Fibroblast of lung (primary cell): ENCODE measurements at places on chromosomes 3 and 15.

DNA sequence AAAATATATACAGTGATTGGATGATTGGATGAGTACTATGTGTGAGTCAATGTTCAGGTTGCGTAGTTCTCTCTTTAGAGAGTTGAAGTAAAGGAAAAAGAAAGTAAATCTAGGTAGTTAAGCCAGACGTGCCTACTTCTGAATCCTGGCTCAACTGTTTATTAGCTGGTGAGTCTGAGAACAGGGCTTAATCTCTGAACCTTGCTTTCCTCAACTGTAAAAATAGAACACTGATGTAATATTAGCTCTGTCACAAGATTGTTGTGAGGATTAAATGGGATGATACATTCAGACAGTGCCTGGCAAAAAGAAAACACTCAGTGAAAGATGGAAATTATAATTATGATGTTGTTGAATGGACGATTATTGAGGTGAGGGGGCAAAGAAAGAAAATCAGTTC is 413.4 kb downstream of the MAGI1 start:
- H3K4me3 ChIP-seq, result no peak overlapping the region
- H3K27ac ChIP-seq, result no peak overlapping the region
- no peak for DNase-seq

GRCh38 chr3:126711121-126711760 is 7.2 kb downstream of the CHCHD6 start:
- no peak overlapping the region for H3K4me3 ChIP-seq
- DNase-seq, result peak; percentile 61
- H3K4me1 ChIP-seq, result no peaks in the 10 kb centered on the region
- no peak overlapping the region for H3K27ac ChIP-seq
- H3K27me3 ChIP-seq, result no peaks in the 10 kb centered on the region

- H3K27me3 ChIP-seq, result no peaks in the 10 kb centered on the region
- no peaks in the 10 kb centered on the region for H3K36me3 ChIP-seq
- H3K4me3 ChIP-seq, result no peak overlapping the region
Measured at GRCh38 chr15:99502182-99502581, 63.6 kb upstream of the MEF2A start.

DNA sequence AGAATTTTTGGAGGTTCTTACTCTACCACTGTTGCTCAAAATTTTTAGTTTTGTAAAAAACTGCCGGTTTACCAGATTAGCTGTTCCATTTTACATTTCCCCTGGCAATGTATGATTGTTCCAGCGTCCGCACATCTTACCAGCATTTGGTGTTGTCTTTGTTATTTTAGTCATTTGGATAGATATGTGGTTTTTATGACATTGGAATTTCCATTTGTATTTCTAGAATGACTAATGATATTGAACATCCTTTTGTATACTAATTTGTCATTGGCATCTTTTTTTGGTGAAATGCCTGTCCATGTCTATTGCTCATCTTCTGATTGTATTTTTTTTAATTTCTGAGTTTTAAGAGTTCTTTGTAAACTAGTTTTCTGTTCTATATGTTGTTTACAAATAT is 28.5 kb downstream of the LRRC28 start:
- no peaks in the 10 kb centered on the region for H3K27me3 ChIP-seq
- H3K4me3 ChIP-seq, result no peak overlapping the region
- H3K4me1 ChIP-seq, result peaks cover 2% of the 10 kb centered on the region
- no peak overlapping the region for H3K27ac ChIP-seq
- DNase-seq, result no peak

DNA sequence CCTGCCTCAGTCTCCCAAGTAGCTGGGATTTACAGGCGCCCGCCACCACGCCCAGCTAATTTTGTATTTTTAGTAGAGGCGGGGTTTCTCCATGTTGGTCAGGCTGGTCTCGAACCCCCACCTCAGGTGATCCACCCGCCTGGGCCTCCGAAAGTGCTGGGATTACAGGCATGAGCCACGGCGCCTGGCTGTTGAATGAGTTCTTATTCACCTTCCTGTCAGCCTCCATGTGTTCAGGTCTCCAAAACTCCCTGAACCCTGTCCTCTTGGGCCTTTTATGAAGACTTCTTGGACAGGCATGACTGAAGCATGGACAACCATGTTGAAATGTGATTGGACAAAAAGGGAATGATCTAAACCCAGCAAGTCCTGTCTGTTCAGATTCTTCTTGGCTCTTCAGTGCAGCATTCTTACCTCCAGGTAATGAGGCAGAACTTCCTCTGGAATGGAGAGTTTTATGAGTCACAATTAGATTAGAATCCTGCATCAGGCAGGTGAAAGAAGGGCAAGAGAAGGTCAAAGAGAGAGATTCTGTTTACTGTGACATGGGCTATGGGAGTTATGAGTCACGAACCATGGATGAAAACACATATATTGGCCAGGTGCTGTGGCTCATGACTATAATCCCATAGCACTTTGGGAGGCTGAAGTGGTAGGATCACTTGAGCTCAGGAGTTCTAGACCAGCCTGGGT is 23.1 kb upstream of the EIF4A2 start:
- H3K4me1 ChIP-seq, result no peaks in the 10 kb centered on the region
- no peak for DNase-seq
- H3K27ac ChIP-seq, result no peak overlapping the region
- no peak overlapping the region for H3K4me3 ChIP-seq
- H3K36me3 ChIP-seq, result no peaks in the 10 kb centered on the region

- H3K27ac ChIP-seq, result no peak overlapping the region
- peak; percentile 14 for DNase-seq
- peaks cover 2% of the 10 kb centered on the region for H3K4me1 ChIP-seq
- H3K4me3 ChIP-seq, result no peak overlapping the region
- H3K27me3 ChIP-seq, result no peaks in the 10 kb centered on the region
- no peaks in the 10 kb centered on the region for H3K36me3 ChIP-seq
Measured at GRCh38 chr3:128701342-128702212, 24.4 kb upstream of the RAB7A start.

DNA sequence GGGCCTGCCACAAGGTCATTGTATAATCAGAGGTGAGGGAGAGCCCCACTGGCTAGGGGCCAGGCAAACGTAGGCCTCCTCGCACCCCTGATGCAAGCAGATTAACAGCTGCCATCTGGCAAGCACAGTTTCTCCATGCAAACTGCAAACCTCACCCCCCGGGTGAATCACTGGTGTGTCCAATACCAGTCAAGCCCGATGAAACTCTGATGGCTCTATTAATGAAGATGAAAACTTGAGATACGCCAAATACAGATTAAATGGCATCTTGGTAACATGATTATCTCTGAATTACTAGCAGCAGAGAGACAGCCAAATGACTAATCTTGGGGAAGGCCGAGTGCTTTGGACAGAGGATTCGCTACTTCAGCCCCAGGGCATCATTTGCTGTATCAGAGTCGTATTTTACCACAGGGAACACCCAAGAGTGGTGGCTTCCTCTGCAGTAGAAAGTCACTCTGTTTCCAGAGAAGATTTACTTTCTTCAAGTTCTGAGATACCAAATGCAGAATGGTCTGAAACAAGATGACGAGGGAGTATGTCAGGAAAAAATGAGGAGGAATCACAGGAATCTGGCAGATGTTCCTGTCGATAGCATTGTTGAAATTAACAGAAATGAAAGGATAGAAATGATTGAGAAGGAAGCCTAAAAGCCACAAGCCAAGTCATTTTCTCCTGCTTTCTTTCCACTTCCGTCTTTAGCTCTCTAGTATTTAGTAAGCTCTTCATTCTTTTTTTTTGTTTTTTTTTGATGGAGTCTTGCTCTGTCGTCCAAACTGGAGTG is 96.2 kb upstream of the NR2F2 start:
- H3K4me3 ChIP-seq, result no peak overlapping the region
- H3K27me3 ChIP-seq, result no peaks in the 10 kb centered on the region
- H3K36me3 ChIP-seq, result no peaks in the 10 kb centered on the region
- no peak overlapping the region for H3K27ac ChIP-seq

DNA sequence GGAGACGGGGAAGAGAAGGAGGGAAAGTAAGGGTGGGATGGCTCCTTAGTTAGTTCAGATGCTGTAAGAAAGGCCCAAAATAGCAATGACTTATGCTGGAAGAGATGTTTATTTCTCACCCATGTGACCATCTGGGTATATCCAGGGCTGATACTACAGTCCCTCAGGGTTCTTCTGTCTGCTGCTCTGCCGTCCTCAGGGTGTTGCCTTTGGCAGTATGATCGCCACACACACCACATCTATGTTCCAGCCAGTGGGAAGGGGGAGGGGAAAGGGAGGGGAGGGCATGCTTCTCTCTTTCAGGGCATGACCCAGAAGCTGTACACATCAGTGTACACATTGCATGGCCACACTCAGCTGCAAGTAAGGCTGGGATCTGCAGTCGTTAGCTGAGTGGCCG is 10.2 kb downstream of the CD276 start:
- peak overlapping the region; percentile 33 for H3K27ac ChIP-seq
- H3K4me3 ChIP-seq, result no peak overlapping the region
- peaks cover 39% of the 10 kb centered on the region for H3K4me1 ChIP-seq
- H3K27me3 ChIP-seq, result no peaks in the 10 kb centered on the region
- peak; percentile 68 for DNase-seq

- no peaks in the 10 kb centered on the region for H3K36me3 ChIP-seq
- H3K4me3 ChIP-seq, result no peak overlapping the region
- no peak overlapping the region for H3K27ac ChIP-seq
- H3K27me3 ChIP-seq, result no peaks in the 10 kb centered on the region
Measured at GRCh38 chr3:14425581-14426304, 23.3 kb downstream of the SLC6A6 start.

GRCh38 chr3:148329481-148330235 is 368.0 kb upstream of the AGTR1 start:
- no peaks in the 10 kb centered on the region for H3K36me3 ChIP-seq
- DNase-seq, result peak; percentile 32
- H3K27ac ChIP-seq, result no peak overlapping the region
- no peaks in the 10 kb centered on the region for H3K27me3 ChIP-seq

DNA sequence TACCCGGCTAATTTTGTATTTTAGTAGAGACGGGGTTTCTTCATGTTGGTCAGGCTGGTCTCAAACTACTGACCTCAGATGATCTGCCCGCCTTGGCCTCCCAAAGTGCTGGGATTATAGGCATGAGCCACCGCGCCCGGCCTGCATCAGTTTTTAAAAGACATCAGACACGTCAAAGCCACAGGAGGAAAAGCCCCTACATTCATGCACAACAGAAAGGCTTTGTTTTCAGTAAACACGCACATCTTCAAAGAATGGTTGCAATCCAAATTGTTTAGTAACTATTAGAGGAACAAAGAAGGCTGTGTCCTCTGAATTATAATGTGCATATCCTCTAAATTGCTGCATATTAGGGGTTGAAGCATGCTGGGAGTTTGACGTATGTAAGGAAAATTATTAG is 53.3 kb downstream of the BTD start:
- DNase-seq, result no peak
- no peaks in the 10 kb centered on the region for H3K36me3 ChIP-seq
- no peaks in the 10 kb centered on the region for H3K4me1 ChIP-seq
- no peak overlapping the region for H3K4me3 ChIP-seq
- H3K27ac ChIP-seq, result no peak overlapping the region

GRCh38 chr3:179898024-179898423 is 138.7 kb downstream of the PEX5L start:
- DNase-seq, result peak; percentile 29
- no peak overlapping the region for H3K27ac ChIP-seq
- H3K4me3 ChIP-seq, result no peak overlapping the region
- H3K4me1 ChIP-seq, result no peaks in the 10 kb centered on the region
